Activated CD4-positive, CD25-positive, alpha-beta regulatory T cell treated with anti-CD3 and anti-CD28 coated beads, Interleukin-2, amount 50 U/mL, for 24 hours (primary cell): ENCODE measurements at places on chromosomes 4 and X.

- no peak for ATAC-seq
Observed at GRCh38 chrX:145953628-145954027, 136.0 kb downstream of the SLITRK2 start.

DNA sequence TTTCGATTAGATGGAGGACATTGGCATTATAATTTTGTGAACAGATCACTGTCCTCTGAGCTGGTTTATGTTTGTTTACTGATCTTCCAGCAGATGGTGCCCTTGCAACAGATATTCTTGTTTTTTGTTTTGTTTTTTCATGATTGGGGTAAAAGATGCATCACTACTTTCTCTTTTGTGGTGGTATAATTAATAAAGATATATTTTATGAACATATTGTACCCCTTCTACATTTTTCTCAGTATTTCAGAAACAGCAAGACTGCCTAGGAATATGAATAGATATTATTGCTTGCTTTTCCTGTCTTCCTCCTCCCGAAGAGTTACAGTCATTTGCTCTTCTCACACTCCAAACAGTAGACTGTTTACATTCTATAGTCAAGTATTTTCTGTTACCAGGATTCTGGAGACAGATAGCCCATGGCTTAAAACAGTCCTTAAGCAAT lies 905.2 kb downstream of the TRAM1L1 start:
- no peak for ATAC-seq

DNA sequence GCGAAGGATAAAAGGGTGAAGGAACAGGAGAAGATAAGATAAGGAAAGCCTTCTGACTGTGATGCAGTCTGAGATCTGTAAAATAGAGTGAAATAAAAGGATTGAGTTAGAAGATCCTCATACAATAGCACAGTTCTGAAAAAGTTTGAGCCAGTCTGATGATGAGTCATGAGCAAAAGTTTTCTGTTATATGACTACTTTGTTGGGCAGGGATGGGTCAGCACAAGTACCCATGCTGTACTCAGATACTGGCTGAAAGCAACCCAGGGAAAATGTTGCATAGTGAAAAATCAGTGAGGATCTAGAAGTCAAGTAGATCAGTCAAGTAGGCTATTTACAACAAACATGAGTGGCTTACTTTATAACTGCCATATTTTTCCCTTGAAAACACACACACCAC lies 253.5 kb downstream of the PCDH10 start:
- ATAC-seq = no peak

DNA sequence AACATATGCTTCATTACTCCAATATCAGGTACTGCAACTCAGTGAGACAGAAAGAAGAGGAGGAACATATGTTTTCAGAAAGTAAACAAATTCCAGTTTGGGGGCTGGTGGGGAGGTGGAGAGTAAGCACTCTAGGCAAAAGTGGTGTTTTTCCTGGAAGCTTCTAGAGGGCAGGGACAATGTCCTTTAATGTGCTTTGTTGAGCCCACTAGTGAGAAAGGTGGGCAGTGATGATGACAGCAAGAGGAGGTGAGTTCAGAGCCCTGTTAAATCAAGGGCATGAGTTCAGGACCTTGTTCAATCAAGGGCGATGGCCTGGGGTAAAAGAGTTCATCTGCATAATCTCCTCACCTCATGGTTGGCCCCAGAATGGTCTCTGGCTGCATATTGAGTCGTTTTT lies 38.4 kb downstream of the GPC3 start:
- no peak for ATAC-seq

DNA sequence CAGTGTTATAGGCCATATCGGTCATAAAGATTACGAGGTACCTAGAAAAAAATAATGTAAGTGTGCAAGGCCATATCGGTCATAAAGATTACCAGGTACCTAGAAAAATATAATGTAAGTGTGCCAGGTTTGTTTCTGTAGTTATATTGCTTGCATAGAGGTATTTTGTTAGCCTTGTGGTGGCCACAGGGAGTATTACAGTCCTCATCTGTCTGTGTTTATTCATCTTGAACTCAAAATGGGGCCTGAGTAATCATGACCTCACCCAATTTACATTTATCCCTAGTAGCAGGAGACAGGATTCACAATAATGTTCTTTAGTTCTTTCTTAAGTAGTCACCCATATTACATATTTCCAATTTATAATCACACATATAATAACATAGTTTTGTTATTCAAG lies 459.7 kb downstream of the MID1IP1 start:
- ATAC-seq = peak; percentile 87

- no peak for ATAC-seq
Observed at GRCh38 chr4:34157547-34157946, 2086.8 kb downstream of the ARAP2 start.

- no peak for ATAC-seq
Observed at GRCh38 chr4:185839770-185840169, 27.8 kb upstream of the SORBS2 start.

DNA sequence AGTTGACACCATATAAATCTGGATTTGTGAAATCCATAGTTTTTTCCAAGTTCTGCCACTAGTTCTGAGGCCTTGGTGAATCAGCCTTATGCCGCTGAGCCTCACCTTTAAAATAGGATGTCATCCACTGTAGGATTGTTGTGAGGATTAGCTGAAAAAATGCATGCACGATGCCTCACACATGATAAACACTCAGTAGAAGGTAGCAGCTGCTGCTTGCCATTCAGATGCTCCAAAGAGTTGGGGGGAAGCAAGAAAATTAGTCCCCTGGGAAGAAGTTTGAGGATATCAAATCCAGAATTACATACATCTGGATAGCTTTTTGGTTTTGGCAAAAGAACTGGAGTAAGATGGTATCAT lies 7.4 kb downstream of the MMAA start:
- no peak for ATAC-seq

DNA sequence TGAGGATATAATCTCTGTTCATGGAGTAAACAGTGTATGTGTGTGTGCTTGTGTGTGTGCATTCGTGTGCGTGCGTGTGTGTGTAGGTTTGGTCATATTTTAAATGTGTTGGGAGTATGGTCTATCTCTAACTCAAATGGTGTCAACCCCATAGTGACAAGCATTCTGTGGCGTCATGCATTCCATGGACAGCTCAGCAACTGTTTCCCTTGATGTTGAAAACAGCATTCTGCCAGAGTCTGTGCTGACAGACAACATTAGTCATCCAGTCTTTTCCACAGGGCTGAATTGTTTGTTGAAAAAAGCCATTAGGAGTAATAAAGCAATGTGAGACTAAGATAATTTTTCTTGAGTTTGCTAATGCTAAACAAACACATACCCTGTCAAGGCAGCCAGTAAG lies 706.6 kb downstream of the PCDH19 start:
- ATAC-seq = no peak

- ATAC-seq = no peak
Observed at GRCh38 chr4:108053251-108053711, 63.6 kb downstream of the HADH start.

DNA sequence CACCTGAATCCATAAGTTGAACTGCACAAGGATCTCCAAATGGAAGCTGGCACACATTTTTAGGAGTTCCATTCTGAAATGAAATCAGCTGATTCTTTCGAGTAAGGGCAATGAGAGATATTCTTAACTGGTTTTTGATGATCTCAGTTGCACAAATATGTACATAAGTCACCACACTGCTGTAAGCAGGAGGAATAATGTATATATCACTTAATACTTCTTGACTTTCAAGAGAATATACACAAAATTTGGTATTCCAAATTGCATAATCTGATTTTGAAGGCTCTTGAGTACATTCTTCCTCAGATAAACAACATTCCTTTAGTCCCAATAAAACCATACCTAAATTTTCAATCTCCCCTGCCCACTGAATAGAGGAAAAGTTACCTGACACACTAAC lies 8.2 kb downstream of the FANCB start:
- ATAC-seq = no peak

DNA sequence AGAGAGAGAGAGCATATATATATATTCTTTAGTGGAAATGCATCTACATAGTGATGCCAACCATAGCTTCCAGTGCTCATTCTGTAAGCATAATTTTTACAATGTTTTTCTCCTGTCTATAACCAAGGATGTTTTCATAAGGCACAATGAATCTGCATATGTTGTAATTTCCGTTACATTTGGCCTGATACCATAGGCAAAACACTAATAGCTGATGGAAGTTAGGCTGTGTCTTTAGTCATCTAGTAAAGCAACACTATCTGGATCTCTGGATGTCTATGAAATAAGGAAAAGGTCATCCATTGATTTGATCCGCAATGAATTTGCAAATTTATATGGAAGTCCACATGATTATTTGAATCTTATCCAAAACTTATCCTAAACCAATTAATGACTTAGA lies 8.1 kb downstream of the PCDH7 start:
- no peak for ATAC-seq

DNA sequence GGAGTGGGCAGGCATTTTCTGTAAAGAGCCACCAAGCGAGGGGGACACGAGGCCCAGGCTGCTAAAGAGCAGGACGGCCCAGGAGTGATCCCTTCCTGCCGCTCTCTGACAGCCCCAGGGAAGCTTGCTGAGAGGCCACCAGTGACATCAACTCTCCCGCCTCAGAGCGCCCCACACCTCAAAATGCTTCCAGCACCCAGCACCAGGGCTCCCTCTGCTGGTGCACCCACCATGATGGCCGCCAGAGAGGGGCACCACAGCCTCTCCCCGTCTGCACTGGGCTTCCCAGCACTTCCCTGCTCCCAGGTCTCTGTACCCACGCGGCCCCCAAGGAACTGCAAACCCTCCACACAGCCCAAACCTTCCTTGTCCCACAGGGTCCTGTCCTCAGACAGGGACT lies 40.4 kb downstream of the GAK start:
- ATAC-seq = no peak

GRCh38 chr4:66554826-66555225 lies 884.5 kb upstream of the EPHA5 start:
- no peak for ATAC-seq

- no peak for ATAC-seq
Observed at GRCh38 chr4:130025701-130026100, 929.7 kb downstream of the C4orf33 start.

- ATAC-seq = no peak
Observed at GRCh38 chrX:109848461-109849050, 115.5 kb upstream of the ACSL4 start.
